ENCODE measurements at places on chromosomes 4 and X.

- DNase-seq = no peak
Measured at GRCh38 chrX:34426334-34426733, 230.8 kb downstream of the TMEM47 start.

GRCh38 chr4:184575306-184575705, 73.9 kb downstream of the CASP3 start:
- DNase-seq = no peak

- DNase-seq = no peak
Measured at GRCh38 chr4:110629214-110629754, 6.4 kb upstream of the PITX2 start.

DNA sequence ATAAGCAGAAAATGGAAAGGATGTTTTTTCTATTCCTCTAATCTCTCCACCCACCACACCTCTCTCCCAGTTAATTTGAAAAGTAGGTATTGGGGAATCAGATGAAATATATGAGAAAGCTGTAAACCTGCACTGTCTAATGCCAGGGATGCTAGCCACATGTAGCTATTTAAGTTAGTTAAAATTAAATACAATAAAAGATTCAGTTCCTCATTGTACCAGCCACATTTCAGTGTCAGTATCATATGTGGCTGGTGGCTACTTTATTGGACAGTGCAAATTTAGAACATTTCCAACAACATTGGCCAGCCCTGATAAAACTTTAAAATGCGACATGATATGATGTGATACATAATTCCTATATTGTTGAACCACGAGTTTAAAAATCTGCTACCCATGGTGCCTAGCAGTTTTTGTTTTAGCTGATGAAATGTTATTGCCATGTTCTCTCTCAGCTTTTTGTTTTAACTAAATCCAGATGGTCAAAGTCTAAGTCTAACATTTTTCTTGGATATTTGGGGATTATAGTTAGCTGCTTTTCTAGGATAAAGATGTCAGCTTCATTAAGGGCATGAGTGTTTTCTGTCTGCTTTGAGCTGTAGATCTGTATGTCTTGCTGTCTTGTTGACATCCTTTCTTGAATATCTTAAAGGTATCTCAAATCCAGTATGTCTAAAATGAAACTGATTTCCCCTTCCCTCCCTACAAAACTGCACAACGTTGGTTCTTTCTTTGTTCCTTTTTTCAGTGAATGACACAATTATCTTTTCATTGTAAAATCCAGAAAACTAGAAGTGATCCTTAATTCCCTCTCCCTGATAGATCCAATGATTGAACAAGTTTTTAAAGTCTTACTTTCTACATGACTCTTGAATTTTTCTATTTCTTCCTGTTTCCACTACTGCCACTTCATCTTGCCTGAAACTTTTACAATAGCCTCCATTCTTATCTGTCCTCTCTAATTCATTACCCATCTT, 6.2 kb downstream of the ARFIP1 start:
- no peak for DNase-seq

GRCh38 chr4:112145790-112146501, 692 bp downstream of the FAM241A start:
- DNase-seq = peak; percentile 37
